ENCODE measurements at places on chromosomes 12 and 14.
A peak's percentile ranks its signal among the peaks of the same experiment; 100 is the strongest.

DNA sequence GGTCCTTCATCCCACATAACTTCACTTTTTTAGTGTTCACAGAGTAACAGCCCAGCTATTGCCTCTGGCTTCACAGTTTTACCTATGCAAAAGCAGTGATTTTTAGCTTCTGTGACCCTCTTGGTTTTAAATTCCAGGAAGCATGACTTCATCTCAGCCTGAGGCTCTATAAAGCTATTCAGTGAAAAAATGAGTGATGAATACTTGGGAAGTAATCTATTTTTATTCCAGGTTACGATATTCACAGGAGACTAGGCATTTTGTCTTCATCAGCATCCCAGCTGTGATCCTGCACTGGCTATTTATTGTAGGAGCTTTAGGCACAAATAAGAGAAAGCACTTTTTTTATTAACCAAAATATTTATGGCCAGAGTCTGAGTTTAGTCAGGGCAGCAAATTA lies 164.8 kb downstream of the SNAPC1 start:
- no peak for DNase-seq

DNA sequence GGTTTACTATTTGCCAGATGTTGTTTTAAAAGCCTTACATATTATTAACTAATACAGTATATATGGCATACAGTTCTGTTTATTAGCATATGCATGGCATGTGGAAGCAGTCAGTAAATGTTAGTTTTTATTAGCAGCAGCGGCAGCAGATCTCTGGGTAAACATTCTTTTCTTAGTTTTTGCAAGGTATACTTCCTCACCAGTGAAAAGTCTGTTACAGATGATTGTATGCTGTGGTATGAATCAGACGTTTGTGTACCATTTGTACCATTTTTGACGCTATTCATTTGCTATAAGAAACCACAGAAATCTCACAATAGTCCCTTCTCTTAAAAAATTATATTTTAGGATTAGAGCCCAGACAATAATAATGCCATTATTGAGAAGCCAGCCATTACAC lies 17.8 kb downstream of the STK38L start:
- no peak for DNase-seq

DNA sequence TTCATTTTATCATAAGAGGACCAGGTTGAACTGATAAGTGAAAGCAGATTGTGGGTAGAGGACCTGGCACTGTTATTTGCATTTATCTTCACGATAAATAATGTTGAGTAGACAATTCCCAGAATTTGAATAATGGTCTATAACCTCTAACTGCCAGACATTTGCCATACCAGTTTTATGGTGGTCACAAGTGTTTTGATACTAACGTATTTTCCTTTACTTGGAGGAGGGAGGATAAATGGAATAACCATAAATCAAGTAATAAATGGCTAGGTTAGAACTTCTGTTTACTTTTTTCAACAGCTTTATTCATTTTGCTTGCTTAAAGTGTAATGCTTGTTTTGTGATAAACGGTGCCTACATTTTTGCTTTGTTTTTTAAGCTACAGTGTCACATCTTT lies 9.5 kb downstream of the PAX9 start:
- DNase-seq, result no peak

- DNase-seq, result no peak
Measured at GRCh38 chr12:65511912-65512311, 233.4 kb downstream of the MSRB3 start.

DNA sequence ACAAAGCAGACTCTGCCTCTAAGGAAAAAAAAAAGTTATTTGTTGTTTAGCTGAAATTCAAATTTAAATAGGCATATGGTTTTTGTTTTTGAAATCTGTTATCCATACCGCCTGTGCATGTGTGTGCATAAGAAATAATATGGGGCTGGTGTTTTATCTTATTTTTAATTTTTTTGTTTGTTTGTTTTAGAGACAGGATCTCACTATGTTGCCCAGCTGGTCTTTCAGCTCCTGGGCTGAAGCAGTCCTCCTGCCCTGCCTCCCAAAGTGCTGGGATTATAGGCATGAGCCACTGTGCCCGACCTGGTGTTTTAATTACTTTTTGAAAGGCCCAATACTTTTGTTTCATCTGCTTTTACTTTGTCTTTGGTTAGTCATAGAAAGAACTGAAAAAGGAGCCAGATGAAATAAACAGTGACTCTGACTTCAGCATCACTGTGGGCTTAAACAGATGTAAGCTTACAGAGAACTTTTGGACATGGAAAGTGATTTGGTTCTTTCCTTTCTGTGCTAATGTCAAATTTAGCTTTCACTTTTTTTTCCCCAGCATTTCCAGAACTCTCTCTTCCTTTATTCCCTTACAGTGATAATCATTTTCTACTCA lies 37.2 kb downstream of the SUPT16H start:
- DNase-seq, result no peak

- DNase-seq, result no peak
Measured at GRCh38 chr14:103713304-103714062, 1.8 kb downstream of the XRCC3 start.

DNA sequence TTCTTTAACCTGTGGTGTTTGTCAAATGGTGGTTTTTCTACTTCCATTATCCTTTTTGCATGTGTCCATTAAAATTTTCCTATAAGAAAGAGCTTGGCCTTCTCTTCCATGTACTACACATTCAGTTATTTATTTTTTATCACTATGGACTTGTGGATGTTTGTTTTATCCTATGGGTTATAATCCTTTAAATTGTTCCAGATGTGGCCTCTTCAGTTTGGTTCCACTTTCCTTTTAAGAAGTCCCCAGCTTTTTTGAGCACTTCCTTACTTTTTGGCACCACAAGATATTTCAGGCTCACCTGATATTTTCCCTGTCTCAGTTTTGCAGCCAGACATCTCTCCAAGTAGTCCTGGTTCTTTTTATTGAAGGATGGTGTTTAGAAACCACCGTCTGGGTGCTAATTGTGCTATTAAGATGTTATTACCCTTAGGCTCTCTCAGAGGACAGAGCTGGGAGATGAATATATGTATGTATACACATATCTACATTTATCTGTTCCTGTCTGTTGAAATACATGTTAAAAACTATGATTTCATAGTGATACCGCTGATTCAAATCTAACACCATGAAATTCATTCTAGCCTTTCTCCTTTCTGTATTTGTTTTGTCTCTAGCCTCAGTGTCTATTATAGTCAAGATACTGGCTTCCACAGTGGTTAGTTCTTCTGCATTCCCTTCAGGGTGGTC lies 408.5 kb upstream of the RGS6 start:
- DNase-seq, result no peak

- DNase-seq, result no peak
Measured at GRCh38 chr14:99511421-99512109, 30.4 kb downstream of the CCNK start.

DNA sequence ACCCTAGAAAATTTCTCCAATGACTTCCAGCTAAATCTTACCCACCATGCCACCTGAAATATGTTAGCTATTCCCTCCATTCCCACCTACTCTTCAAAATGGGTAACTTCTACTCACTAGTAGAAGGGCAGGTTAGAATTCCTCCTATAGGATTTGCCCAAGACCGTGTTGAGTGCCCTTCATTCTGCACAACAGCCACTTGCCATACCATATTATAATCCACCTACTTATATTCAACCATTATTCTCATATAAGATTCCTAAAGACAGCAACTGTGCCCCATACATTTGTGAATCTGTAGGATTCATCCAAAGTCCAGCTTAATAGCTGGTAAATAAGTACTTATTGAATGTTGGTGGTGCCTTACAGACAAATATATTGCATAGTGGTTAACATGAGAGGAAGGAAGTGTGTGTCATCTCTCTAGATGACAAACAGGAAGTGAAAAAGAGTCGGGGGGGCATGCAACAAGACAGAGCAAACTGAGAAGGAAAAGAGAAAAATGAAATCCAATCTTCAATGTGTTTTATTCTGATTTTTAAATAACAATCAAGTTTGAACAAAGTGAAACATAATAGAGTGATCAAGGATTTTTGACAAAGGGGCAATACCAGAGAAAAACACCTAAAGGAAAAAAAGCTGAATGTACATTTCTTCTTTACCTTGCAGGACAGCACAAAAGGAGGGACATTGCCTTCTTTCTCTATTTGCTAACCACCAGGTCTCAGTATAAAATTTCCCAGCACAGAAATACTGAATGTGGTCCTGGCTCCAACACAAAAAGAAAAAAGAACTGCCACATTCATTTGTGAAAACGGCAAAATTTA lies 389.3 kb upstream of the USP15 start:
- peak; percentile 11 for DNase-seq

DNA sequence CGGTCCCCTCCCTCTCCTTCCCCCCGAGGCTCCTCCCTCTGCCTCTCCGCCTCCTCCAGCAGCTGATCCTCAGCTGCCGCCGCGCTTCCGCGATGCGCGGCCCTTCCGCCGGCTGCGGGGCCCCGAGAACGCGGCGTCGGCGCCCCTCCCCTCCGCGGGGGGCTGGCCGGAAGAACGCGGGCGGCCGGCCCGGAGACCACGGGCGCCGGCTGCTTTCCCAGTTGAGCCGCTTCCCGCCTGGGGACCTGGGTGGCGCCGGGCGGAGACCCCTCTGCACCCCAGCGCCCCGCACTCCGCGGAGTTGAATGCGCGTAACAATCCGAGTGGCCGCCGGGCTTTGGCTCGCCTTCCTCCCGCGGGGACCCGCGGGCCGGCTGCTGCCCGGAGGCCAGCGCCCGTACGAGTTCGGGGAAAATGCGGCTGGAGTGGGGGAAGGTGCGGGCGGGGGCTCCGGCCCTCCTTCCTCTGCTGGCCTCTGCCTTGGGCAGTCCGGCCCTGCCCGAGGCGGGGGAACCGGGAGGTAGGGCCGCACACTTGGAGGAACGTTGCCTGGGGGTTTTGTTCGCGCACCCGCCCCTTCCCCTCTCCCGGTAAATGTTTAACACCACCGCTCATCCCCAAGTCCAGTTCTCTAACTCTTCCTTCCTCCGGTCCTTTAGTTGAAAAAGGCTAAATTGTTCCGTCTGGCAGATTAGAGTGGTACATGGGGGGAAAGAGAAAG lies 393 bp upstream of the DCAF5 start:
- peak; percentile 90 for DNase-seq

- no peak for DNase-seq
Measured at GRCh38 chr12:132342251-132343227, 13.2 kb upstream of the GALNT9 start.

DNA sequence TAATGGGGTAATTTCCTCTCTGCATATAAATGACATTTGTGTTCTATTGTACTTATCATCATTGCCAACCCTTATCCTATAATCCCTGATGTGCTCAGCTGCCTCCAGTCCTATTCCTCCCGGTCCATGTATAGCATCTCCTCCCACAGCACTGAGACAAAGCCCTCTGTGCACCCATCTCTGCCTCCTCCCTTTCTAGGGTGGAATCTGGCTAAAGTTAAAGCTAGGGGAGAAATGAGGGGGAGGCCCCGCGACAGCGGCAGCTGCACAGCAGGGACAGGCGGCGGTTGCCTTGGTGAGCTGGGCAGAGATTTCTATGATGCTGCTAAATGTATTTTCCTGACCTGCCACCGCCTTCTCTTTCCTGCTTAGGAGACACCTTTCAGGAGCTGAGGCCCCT lies 12.8 kb upstream of the ZDHHC22 start:
- no peak for DNase-seq

DNA sequence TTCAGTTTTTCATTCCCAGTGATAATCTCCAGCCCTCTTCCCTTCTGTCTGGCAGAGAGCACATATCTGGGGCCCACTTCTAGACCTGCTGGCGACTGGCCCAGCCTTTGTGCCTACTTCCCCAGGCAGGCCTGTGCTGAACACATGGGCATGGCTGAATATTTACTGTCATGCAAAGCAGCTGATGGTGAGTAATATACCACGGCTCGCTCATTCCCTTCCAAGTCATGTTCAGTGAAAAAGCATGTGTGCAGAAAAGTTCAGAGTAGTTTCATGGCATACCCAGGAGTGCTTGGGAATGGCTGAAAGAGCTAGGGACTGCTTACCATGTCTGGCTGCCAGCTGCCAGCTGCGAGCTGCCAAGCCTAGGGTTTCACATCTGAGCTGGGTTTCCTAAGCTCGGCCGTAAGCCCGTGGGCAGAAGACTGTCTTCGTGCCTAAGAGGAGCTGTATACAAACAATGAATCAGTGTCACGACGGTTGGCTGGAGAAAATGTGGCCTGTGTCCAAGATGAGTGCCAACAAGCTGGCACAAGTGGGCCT lies 179.9 kb upstream of the PELI2 start:
- DNase-seq, result no peak

DNA sequence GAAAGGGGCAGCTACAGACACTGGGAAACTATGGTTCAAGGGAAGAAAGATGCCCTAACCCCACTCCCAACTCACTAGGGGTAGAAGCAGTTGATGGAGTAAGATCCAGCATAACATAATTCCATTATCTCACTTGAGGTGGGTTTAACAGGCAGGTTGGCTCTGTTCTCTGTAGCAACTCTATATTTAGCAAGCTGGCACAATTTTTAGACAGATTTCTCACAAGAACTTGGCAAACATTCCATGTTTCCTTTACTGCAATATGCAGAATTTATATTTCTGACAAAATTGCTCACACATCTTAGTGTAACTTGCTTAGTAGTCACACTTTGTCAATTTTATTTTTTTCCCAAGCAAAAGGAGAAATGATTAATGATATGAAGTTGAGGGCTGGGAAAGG lies 475.4 kb downstream of the RMST start:
- DNase-seq, result no peak

GRCh38 chr12:42568952-42569915 lies 20.3 kb downstream of the PRICKLE1 start:
- DNase-seq, result no peak

- DNase-seq, result no peak
Measured at GRCh38 chr12:107522692-107523477, 162.7 kb upstream of the PWP1 start.

- DNase-seq, result no peak
Measured at GRCh38 chr14:49051328-49052060, 534.7 kb downstream of the RPS29 start.

DNA sequence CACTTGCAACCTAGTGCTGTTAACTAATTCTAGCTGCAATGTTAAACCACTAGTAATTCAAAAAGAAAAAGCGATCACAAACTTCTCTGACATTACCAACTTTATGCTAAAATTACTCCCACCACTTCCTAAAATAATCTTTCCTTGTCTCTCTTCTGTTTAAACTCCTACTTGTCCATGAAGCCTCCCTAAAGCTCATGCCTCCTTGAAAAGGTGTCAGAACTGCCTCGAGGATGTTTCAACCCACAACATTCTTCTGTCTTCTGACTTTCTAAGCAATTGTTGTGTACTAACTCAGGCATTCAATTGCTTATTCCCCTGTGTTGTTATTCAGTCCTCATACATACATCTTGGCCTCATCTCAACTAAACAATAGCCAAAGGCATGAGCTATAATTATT lies 5.9 kb downstream of the GNPTAB start:
- no peak for DNase-seq

GRCh38 chr14:28097585-28097984 lies 669.0 kb upstream of the FOXG1 start:
- DNase-seq, result no peak

GRCh38 chr14:77909911-77910310 lies 110.0 kb downstream of the ADCK1 start:
- no peak for DNase-seq
